COR-L47 (cell line): ENCODE measurements at places on chromosomes 7 and 10.

DNA sequence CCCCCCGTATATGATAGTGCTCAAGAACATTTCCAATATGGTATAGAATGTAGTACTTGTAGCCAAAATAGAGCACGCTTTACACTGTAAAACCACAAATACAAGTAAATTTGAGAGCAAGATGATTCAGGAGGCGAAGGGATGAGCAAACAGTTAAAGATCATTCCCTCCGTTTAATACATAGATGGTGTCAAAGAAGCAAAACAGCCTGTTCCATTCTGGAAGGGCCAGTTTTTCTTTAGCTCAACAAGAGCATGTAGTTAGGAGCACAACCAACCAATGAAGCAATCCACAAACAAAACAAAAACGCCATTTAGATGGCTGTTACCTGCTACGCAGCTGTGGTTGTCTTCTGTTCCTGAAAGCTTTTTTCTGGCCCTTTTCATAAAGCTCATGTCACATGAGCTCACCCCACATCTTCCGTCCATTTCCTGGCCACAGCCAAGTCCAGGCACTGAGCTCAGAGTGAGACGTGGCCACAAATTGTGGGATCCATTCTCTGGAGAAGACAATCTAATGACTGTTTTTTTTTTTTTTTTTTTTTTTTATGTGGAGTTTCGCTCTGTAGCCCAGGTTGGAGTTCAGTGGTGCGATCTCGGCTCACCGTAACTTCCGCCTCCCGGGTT lies 185.6 kb downstream of the FANK1 start:
- no peak for DNase-seq

DNA sequence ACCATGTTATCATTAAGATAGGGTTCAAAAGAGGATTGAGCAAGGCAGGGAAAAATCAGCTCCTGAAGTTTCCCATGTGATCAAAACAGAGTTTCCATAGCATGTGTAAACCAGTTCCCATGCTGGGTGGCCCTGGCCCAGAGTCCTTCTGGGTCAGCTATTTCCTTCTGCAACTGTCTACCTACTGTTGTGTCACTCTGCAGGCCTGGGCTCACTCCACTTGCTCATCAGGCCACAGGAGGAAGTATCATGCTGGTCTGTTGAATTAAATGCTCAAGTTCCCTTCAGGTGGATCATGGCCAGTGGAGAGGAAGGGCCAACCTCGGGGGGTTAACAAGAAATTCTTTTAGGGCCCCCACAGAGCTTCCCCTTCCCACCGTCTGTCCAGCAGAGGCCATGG lies 104.7 kb downstream of the GFRA1 start:
- no peak for DNase-seq

DNA sequence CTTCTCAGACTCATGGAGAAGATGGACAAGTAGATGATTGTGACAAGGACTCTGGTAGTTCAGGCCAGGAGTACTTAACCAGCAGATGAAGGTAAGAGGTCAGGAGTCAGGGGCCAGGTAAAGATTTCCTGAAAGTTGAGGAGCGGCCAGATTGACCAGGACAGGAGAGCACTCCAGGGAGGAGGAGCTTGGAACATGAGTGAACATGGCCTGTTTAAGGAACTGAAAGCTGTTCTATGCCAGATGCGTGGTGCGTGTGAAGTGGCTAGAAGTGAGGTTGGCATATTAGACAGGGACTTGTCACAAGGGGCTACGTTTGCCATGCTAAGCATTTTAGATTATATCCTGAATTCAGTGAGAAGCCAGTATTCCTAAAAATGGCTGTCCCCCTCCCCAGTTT lies 157.2 kb downstream of the WNT2 start:
- no peak for DNase-seq

DNA sequence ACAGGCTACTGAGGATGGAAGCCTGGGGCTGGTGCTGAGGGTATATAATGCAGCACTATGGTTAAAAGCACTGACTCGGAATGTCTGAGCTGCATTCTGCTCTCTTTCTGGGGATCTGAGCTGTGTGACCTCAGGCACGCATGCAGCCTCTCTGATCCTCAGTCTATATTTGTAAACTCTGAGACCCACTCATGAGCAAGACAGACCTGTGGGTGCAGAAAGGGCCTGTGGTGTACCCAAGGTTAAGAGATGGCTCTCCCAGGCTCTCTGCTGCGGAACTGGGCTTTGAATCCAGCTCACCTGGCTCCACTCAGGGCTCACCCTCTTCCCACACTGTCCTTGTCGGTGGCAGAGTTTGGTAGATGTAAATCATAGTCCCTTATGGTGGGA lies 89.9 kb downstream of the CHST15 start:
- no peak for DNase-seq

- DNase-seq: no peak
These were observed 141.2 kb downstream of the MLLT10 start for GRCh38 chr10:21675157-21675796.

DNA sequence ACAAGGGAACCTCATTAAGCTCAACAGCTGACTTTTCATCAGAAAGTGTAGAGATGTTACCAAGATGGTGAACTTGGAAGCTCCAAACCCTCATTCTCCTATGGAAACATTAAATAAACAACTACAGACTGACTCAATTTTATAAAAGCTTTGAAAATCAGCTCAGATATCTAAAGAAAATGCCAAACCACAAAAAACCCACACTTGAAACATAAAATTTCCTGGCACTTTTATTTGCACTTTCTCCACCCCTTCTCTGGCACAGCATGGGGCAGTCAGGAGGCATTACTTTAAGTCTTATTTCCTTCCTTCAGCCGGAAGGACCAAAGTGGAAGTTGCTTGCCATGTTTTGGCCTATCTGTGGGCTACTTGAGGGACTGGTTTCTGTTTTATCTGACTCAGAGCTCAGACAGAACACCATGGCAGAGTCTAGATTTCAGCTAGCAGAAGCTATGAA lies 114.7 kb downstream of the ODAD2 start:
- no peak for DNase-seq

GRCh38 chr7:21338728-21339164 lies 89.1 kb upstream of the SP4 start:
- no peak for DNase-seq
